ENCODE measurements at places on chromosomes 7 and 10. TPM values are rescaled to one million over a fixed set of nuclear protein-coding genes. Genes with fewer than 3 reads are reported as not detected.

The TMEM273 gene
- total RNA-seq: not detected

The STOX1 gene
- total RNA-seq: 2.5 TPM

The SPDYE16 gene
- 0.34 TPM for total RNA-seq

The CRPPA gene
- total RNA-seq: 4.1 TPM

The SAP25 gene
- total RNA-seq: 13.5 TPM

The TMEM236 gene
- 0.04 TPM for total RNA-seq

The WDR86 gene
- total RNA-seq: 274 TPM

The MOGAT3 gene
- not detected for total RNA-seq

The CAV2 gene
- 8.5 TPM for total RNA-seq

The BMPER gene
- 1.7 TPM for total RNA-seq

The SRRM3 gene
- 8.2 TPM for total RNA-seq

The PKD2L1 gene
- total RNA-seq: not detected

The MACC1 gene
- 11.1 TPM for total RNA-seq

The XRCC2 gene
- 6.7 TPM for total RNA-seq

The NOC3L gene
- total RNA-seq: 25.5 TPM

The MALRD1 gene
- 11.1 TPM for total RNA-seq

The NPFFR1 gene
- 0.14 TPM for total RNA-seq

The METTL2B gene
- 33.9 TPM for total RNA-seq

The TDRD1 gene
- not detected for total RNA-seq

The CLCN1 gene
- 0.11 TPM for total RNA-seq

The BPGM gene
- total RNA-seq: 14.8 TPM

The AKR1C3 gene
- 1.3 TPM for total RNA-seq

The SPDYE1 gene
- not detected for total RNA-seq

The FEZF1 gene
- total RNA-seq: not detected

The REPIN1 gene
- 148 TPM for total RNA-seq

The ANKMY2 gene
- total RNA-seq: 25.0 TPM

The GPR37 gene
- total RNA-seq: 5.0 TPM

The CPEB3 gene
- total RNA-seq: 2.6 TPM

The MRLN gene
- total RNA-seq: not detected

The NEBL gene
- total RNA-seq: 13.7 TPM

The CYP2C9 gene
- not detected for total RNA-seq

The MYL7 gene
- 12.5 TPM for total RNA-seq

The TSPAN33 gene
- total RNA-seq: 7.4 TPM

The TRIM50 gene
- not detected for total RNA-seq

The CTAGE8 gene
- total RNA-seq: 6.4 TPM

The LIPA gene
- 24.2 TPM for total RNA-seq

The AEBP1 gene
- 96.8 TPM for total RNA-seq

The IFIT1 gene
- 44.1 TPM for total RNA-seq

The SCART1 gene
- 4.7 TPM for total RNA-seq

The CACNB2 gene
- 13.0 TPM for total RNA-seq

The CHN2 gene
- total RNA-seq: 8.0 TPM

The CYP3A7 gene
- total RNA-seq: not detected

The GIMAP6 gene
- not detected for total RNA-seq

The ANXA8L1 gene
- 1.1 TPM for total RNA-seq

The TMEM213 gene
- not detected for total RNA-seq

The AIFM2 gene
- total RNA-seq: 9.5 TPM

The FAM131B gene
- total RNA-seq: 6.1 TPM

The KIF11 gene
- 18.0 TPM for total RNA-seq

The SMKR1 gene
- total RNA-seq: 2.5 TPM

The AGK gene
- 35.0 TPM for total RNA-seq

The AOC1 gene
- not detected for total RNA-seq

The CYP2C18 gene
- total RNA-seq: not detected

The AGAP6 gene
- total RNA-seq: 23.2 TPM
